ENCODE measurements at places on chromosomes 6 and 20.

- no peak for DNase-seq
These were observed 363.2 kb downstream of the QKI start for GRCh38 chr6:163777716-163778115.

DNA sequence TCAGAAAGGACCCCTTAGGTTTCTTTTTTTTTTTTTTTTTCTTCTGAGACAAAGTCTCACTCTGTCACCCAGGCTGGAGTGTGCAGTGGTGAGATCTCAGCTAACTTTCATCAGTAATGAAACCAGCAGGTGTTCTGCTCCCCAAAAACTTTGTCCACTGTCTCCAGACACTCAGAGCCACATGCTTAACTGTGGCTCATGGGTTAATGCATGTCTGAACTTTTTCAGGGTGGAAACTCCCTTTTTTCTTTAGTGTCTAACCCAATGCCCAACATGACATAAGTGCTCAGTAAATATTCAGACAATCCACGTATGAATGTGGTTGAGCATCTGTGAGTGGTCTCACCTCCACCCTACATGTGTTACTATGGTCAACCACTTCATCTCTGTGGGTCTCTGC is 45.4 kb downstream of the MYB start:
- DNase-seq, result no peak

- DNase-seq, result no peak
These were observed 169.5 kb downstream of the OTOR start for GRCh38 chr20:16917636-16918035.

- no peak for DNase-seq
These were observed 27.2 kb upstream of the EFHC1 start for GRCh38 chr6:52392944-52393343.
